ENCODE measurements at places on chromosomes 6 and 20. TPM values are rescaled to one million over a fixed set of nuclear protein-coding genes. Genes with fewer than 3 reads are reported as not detected.

DNA sequence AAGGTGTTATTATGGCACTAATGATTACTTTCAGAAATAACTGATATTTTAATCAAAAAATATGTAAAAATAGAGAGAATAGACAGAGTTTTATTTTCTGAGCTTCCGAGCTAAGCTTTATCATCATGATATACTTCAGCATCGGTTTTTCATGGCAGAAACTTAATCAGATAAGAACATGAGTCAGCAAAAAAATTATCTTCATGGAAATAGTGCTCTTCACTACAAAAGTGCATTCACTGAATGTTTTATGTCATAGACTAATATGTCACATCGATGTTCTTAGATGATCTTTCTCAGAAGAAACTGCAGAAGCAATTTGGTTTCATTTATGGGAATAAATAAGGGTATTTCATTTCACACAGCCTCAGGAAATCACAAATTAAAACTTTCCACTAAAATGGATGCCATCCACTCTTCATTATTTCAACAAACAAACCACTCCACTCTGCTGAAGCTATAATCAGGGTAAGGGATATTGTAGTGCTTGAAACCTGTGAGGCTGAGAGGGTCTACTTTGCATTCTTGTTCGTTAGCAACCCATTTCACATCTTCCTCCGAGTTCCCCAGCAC lies 10.2 kb upstream of the MAP3K7 start:
- H3K4me1 ChIP-seq = peaks cover 3% of the 10 kb centered on the region
- DNase-seq = no peak
- H3K27ac ChIP-seq = no peak overlapping the region
- H3K4me3 ChIP-seq = no peak overlapping the region
- H3K36me3 ChIP-seq = no peaks in the 10 kb centered on the region

The ZNF391 gene
- 1.3 TPM for total RNA-seq

DNA sequence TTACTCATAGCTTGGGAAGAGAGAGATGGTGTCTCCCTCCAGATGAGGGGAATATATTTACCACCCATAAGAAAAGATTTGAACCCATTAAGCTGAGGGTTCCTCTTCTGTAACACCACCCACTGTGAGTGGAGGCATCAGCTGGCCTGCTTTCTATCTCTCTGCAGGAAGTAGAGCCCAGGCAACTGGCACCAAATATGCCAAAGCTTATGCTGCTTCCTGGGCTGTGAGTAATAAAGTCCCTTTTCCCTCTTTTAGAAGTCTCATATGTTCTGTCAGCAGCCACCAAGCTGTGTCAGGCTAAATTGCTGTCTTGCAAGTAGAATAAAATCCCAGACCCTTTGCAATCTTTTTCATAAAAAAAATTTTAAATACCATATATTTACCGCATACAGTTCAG lies 241.4 kb downstream of the LAMA2 start:
- no peak overlapping the region for H3K27ac ChIP-seq
- H3K27me3 ChIP-seq = no peaks in the 10 kb centered on the region
- no peak overlapping the region for H3K4me3 ChIP-seq
- H3K4me1 ChIP-seq = no peaks in the 10 kb centered on the region
- no peaks in the 10 kb centered on the region for H3K36me3 ChIP-seq
- no peak for DNase-seq

The PPP1R18 gene
- total RNA-seq = 269 TPM
